Spinal cord (tissue), 10 donors: ENCODE measurements at places on chromosomes 7 and 10.
A peak's percentile ranks its signal among the peaks of the same experiment; 100 is the strongest.

GRCh38 chr7:121402701-121403100 is 6.6 kb upstream of the FAM3C start:
- no peak for DNase-seq

DNA sequence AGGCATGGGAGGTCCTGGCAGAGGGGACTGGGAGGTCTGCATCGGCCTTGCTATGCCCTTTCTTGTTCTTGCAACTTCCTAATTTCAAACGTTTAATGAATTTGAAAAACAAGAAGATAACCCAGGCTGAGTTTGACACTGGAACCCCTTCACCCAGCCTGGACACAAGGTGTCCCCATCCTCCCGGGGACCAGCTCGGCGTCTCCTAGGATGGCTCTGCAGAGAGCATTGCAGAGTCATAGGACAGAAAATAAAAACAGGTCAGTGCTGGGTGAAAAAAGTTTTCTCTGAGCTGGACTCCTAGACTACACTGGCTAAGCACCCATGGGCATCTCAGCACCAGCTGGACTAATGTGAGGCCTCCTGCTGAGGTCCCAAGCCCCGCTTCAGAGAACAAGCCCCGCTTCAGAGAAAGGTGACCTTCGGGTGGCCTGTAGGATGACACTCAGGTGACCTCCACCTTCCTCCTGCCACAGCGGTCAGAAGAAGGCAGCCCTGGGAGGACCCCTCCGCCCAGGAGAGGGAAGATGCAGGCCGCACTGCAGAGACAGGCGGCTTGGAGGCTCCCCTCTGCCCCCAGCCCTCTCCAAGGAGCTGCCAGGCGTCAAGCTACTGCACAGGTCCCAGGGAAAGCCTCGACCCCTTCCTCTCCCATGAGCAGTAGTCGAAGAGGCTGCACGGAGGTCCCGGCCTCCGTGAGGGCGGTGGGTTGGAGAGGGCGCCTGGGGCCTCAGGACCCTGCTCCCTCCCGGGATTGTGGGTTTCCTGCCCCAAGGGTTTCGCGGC is 9.3 kb upstream of the UNCX start:
- peak; percentile 37 for DNase-seq

GRCh38 chr7:87059525-87060287 is at the start of gene ELAPOR2:
TSS of gene ELAPOR2 (minus strand) at chr7:87059654. CDS start at chr7:87059513, 141 bp downstream.
- DNase-seq = peak; percentile 79

- DNase-seq = no peak
Observed at GRCh38 chr7:158263964-158264748, 323.5 kb downstream of the PTPRN2 start.

- no peak for DNase-seq
Observed at GRCh38 chr7:47937711-47938573, 10.3 kb downstream of the PKD1L1 start.
